ENCODE measurements at places on chromosomes 1 and 21.

- no peak for DNase-seq
Observed at GRCh38 chr1:18881642-18882431, 20.5 kb downstream of the ALDH4A1 start.

DNA sequence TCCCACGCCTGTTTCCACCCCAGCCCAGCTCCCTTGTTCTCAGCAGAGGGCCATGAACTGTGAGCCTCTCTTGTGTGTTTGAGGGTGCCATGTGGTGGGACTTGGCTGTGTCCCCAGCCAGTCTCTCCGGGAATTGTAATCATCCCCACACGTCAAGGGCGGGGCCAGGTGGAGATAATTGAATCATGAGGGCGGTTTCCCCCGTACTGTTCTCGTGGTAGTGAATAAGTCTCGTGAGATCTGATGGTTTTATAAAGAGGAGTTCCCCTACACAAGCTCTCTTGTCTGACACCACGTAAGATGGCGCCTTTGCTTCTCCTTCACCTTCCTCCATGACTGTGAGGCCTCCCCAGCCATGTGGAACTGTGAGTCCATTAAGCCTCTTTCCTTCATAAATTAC, 57.2 kb upstream of the COL6A2 start:
- DNase-seq = no peak

- DNase-seq = peak; percentile 54
Observed at GRCh38 chr1:12127206-12127810, 39.5 kb upstream of the TNFRSF1B start.

GRCh38 chr1:46539972-46540371, 11.5 kb downstream of the KNCN start:
- no peak for DNase-seq

DNA sequence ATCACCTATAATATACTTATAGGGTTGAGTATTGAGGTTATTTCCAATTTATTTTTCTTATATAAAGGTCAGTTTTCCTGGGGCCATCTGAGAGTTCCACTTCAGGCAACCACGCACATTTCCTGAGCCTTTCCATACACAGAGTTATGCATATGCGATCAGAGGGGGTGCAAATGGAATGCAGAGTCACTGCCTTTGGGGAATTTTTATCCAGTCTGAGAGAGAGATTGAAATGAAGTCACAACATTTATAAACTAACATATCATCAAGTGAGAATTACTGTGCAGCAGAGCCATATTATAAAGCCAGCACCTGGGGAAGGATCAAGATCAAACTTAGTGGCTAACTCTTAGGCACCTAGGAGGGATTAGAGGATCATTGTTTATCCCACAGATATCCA, 299.9 kb upstream of the PLXNA2 start:
- no peak for DNase-seq

DNA sequence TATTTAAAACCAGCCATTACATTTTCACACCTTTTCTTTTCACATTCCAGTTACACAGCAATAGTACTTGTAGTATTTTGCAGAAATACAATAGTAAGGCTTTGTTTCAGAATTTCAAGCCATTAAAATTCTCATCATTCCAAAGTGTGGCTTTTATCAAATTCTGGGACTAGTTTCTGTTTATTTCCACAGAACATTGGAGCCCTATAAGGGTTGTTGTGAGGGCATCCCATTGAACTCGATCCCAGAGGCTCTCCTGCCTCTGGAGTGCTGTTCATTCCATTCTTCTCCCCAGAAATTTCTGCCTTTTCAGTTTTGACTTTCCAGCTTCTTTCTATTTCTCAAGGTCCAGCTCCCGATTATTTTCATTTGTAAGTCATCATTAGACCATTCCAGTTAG, 645.5 kb downstream of the ADGRL2 start:
- no peak for DNase-seq

DNA sequence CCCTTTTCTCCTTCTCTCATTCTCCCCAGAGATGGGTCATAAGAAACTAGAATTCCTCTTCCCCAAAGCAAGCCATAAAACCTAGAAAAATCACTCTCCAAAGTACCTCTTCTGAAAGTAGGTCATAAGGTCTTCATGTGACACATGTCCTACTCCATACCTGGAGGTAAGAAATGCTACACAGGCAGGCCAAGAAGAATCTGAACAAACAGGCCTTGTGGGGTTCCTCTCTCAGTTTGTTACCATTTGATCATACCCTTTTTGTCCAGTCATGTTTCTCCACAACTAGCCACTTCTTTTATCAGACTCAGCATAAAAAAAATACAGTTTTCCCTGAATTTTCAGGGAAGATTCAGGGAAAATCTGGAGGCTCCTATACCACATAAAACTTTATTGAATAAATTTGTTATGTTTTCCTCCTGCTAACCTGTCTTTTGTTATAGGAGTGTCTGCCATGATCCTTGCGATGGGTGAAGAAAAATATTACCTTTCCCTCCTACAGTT, 134.4 kb upstream of the LMO4 start:
- no peak for DNase-seq

DNA sequence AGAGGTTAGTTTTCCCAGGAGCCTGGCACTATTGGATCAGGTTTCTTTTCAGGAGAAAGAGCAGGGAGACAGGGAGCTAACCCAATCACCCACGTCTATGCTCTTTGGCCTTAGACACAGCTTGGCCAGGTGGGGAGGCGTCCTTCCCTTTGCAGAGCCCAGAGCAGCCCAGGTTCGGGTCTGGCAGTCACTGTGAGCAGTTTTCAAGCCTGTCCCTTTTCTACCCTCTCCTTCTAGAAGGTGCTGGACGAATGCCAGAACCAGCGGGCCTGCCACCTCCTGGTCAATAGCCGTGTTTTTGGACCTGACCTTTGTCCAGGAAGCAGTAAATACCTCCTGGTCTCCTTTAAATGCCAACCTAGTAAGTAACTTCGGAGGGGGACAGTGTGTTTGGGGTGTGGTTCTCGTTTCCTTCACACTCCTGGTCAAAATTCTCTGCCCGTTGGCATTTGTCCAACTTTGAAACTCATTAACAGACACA, 44.9 kb downstream of the EVA1C start:
- DNase-seq = no peak

GRCh38 chr1:223556414-223557129, 108.9 kb downstream of the CAPN8 start:
- peak; percentile 62 for DNase-seq

DNA sequence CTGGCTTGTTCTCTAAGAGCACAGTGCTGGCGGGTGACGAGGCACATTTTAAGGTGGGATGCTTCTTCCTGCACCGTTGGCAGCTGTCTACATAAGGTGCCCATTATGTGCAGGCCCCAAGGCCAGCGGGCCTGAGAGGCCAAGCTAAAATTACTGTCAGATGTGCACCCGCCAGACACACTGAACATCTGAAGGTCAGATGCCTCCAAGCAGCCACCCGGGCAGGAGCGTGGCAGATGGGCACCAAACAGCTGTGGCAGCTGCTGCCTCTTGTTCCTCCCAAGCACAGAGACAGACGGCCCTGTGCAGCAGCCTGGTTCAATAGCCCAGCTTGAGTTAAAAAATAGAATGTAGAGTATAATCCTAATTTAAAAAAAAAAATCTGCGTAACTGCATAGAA, 211.9 kb upstream of the EDN2 start:
- no peak for DNase-seq

Measured in activated CD4-positive, alpha-beta T cell treated with anti-CD3 and anti-CD28 coated beads, Interleukin-2, amount 50 U/mL, for 48 hours (primary cell).